ENCODE measurements at places on chromosomes 1 and 21.

GRCh38 chr1:173005196-173005864 lies 45.4 kb downstream of the TNFSF18 start:
- no peak for DNase-seq

DNA sequence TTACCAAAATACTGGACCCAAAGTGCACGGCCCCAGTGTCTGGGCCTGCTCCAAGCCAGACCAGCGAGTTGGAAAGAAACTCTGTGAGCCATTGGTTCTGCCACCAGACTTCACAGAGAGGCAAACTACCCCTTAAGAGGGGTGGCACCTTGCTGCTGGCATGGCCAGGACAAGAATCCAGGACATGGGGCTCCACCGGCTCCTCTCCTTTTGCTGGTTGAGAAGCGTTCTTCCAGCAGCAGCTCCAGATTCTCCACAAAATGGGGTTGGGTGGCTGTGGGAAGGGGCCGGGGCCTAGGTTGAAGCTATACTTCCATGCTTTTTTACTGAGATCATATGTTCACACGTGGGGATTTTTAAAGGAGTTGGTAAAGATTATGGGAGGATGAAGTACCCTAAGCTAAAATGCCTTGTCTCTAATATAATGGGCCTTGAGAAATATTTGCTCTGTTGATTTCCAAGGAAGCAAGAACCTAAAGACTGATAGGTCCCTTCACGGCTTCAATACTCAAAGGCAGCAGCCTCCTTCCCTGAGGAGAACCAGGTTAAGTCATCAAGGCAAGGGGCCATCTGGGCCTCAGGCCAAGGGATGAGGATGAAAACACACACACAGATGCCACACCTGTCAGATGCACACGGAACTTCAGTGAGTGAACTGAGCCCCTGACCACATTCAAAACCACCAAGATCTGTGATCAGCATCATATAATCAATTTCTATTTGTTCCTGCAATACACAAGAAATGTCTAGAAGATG lies 3.1 kb downstream of the C1orf198 start:
- no peak for DNase-seq

DNA sequence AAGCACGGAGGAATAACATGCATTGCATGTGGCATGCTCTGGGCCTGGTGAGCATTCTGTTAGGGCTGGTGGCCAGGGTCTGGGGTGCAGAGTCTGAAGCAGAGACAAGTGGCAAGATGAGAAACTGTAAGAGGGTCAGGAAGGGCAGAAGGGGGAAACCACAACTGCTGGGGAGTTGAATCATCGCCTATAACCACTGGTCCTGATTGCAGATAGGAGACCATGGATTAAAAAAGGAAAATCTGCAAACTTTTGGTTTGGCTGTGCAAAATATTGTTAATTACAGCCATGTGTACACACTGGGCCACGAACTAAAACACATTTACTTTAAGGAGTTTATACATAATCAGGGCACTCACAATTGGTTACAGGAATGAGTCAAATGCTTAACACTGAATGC lies 76.6 kb downstream of the TGFBR3 start:
- DNase-seq: no peak

DNA sequence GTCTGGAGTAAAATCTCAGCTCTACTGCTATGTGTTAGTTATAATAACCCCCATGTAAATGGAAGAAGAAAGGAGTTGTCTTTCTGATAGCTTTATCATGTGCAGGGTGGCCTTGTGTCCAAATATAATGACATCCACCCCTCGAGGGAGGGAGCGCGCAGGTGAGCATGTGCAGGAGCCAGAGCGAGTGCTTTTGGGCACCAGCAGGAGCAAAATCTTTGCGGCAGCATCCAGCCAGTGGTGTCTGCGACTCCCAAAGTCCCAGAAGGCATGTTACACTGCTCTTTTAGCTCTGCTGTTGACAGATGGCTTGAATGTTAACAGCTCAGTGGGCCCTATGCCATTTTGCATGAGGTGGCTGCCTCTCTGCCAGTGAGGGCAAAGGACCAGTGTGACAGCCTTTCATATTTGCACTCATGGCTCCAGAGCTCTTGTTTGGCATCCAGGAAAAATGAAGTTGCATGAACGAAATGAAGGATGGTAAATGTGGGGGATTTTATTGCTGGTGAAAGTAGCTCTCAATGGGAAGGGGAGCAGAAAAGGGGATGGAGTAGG lies 146.7 kb downstream of the HMCN1 start:
- DNase-seq: no peak

DNA sequence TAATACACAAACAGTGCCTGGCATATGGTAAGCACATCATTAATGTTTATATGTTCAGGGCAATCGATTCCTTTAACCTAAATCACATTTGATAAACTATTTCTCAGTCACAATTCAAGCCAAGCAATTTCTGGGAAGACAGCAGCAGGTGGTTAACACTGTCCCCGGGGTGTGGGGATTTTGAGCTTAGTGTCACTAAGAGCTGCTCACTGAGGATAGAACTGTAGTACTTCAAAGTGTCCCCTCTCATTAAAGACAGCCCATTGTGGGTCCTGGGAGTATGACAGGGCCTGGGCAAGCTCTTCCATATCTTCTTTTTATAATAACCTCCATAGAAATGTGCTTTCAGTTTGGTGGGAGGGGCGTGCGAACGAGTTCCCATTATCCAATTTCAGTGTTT lies 8.4 kb upstream of the GALNT2 start:
- no peak for DNase-seq

DNA sequence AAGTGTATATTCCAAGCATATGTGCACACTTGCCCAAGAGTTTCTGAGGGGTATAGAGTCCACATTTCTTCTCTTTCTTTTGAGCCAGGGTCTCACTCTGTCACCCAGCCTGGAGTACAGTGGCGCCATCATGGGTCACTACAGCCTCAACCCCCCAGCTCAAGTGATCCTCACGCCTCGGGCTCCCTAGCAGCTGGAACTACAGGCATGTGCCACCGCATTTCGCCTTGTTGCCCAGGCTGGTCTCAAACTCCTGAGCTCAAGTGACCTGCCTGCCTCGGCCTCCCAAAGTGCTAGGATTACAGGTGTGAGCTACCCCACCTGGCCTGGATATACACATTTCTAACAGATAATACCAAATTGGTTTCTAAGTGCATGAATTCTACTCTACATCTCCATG lies 17.1 kb upstream of the SRP9 start:
- DNase-seq: no peak

DNA sequence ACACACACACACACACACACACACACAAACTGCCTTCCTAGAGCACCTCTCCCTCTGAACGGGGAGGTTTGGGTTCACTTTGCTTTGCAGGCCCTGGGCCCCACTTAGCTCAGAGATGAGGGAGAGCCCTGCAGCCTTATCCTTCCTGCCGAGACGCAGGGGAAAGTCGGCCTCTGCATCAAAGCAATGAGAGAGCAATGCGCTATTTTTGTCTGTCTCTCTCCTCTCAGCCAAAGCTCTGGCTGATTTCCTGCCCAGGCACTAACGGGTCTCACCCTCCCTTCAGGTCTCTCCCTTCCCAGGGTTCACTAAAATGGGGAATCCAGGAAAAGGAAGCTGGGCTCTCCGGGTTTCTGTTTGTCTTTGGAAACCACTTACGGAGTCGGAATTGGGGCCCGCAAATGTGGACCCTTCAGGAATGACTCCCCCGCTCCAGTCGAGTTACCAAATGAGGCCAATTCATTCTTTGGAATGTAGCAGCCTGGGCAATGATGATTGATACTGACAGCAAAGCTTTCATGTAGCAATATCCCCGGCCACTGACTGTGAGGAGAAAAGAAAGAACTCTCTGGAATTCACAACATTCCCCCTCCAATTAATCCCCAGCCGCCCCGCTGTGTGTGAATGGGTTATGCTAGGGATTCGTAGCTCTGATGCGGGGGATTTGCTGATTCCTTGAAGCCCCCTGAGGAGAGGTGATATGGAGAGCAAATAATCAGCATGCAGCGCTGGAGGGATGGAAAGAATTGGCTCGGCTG lies 61.5 kb upstream of the WLS start:
- DNase-seq: no peak

- no peak for DNase-seq
Observed at GRCh38 chr1:37656881-37657280, 22.2 kb upstream of the RSPO1 start.

- no peak for DNase-seq
Observed at GRCh38 chr1:214702556-214702955, 99.6 kb downstream of the CENPF start.

DNA sequence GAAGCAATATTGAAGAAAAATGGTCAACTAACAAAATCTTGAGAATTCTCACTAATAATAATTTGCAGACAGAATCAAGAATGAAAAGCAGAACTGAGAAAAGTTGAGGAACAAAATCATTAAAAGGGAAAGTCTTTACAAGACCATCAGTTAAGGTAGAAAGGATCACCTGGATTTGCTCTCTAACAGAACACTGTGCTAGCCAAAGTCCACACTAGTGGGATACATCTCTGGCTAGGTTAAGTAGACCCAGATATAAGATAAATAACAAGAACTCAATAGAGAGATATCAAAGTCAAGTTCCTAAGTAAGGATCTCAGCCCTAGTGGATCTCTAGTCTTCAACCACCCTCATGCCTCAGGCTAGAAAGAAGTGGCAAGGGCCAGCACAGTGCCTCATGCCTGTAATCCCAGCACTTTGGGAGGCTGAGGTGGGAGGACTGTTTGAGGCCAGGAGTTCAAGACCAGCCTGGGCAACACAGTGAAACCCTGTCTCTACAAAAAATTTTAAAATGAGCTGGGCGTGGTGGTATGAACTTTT lies 19.6 kb downstream of the IPP start:
- DNase-seq: no peak

GRCh38 chr1:84434801-84435549 lies 36.7 kb downstream of the DNASE2B start:
- no peak for DNase-seq

- no peak for DNase-seq
Observed at GRCh38 chr1:222373216-222373615, 174.7 kb downstream of the HHIPL2 start.

DNA sequence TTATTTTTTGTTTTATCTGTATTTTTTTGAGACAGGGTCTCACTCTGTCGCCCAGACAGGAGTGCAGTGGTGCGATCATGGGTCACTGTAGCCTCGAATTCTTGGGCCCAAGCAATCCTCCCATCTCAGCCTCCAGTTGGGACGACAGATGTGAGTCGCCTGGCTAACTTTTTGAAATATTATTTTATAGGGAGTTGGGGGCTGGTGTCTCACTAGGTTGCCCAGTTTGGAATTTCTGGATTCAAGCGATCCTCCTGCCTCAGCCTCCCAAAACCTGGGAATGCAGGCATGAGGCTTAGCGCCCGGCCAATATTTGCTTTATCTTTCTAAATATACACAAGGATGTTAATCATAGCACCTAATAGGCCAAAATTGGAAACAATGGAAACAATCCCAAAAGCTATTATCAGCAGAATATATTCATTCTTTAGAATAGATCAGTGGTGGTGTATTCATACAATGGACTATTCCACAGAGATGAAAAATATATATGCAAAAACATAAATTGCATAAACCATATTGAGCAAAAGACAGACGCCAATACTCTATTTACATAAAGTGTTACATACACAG lies 55.9 kb downstream of the DAP3 start:
- no peak for DNase-seq

- no peak for DNase-seq
Observed at GRCh38 chr1:245609354-245610150, 454.8 kb downstream of the KIF26B start.

DNA sequence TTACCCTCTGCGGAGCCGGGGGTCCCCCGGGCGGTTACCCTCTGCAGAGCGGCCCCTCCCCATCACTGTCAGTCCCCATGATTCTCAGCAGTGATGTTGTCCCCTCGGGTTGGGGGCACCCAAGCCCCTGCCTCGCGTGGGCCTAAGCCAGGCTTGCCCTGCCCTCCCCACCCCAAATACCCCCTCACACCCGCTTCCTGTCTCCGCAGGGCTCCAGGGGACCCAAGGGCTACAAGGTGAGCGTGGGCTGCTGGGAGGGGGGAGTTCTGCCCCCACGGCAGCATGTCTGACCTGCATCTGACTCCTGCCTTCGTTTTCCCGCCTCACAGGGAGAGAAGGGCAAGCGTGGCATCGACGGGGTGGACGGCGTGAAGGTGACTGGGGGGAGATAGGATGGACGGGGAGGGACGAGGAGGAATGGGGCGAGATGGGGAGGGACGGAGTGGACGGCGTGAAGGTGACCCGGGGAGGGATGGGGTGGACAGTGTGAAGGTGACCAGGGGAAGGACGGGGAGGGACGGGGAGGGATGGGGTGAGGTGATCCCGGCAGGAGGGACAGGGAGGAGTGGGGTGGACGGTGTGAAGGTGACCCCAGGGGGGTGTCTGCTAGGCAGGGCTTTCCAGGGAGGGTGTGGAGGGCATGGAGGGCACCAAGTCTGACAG lies 8.6 kb downstream of the COL6A1 start:
- no peak for DNase-seq
